Stromal cell of bone marrow (primary cell): ENCODE measurements at places on chromosomes 2 and 18.

DNA sequence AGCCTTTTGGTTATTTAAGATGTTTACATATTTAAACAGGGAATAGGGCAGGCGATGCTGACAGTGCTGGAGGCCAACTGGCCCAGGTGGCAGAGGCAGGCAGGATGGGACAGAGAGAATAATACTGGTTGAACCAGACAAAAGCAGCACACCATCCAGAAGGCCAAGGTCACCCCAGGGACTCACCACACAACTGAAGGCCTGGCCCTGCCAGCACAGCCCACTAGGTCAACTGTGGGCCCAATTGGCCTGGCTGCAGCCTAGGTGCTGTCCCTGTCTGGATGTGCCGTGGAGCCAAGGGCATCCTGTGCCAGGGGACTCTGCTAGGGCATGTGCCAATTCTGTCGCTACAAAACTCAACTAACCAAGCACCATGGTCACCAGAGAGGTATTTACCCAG, 69.2 kb downstream of the RNF152 start:
- DNase-seq, result no peak

- DNase-seq, result no peak
These were observed 1273.6 kb upstream of the SLC39A10 start for GRCh38 chr2:194383401-194383800.

DNA sequence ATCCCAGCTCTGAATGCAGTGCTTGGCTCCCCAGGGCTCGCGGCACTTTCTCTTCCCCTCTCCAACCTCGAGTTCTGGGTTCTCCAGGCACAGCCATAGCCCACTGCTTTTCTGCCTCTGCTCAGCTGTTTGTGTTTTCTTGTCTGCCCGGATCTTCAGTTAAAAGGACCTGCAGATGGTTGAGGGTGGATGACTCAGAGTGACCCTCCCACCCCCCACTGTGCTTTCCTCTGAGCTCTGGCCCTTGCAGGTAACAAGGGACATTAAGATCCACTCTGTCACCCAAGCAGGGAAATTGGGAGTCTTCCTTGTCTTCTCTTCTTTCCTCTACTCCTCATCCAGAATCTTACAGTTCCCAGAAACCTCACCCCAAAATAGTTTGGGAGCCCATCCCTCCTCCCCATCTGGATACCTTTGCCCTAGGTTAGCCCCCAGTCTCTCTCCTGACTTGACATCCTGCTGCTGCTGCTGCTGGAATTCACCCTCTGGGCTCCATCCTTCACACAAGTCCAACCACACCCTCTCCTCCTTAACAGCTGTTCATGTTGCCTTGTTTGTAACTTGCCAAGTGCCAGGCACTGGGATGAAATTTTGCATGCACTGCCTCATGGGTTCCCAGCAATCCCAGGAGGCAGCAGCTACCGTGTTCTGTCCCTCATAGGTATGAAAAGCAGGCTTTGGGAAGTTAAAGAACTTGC, 157.9 kb upstream of the TTC39C start:
- DNase-seq, result no peak

DNA sequence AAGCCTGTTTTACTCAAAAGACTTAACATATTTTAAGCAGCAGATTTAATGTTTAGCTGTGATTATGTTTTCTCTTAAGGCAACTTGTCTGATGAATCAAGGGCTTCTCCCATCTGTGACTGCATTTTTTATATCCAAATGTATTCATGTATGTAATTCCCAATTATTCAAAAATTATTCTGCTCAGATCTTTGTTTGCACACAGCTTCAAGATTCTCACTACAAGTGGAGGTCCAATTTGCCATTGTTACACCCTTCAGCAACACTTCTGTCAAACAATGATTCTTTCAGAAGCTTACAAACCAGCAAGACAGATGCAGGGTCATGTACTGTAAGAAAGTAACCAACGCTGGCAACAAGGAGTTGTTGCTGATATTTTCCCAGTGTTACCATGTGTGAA, 5.9 kb upstream of the LRPPRC start:
- DNase-seq, result no peak

- DNase-seq, result no peak
These were observed 46.2 kb downstream of the ARHGAP28 start for GRCh38 chr18:6775702-6776101.

DNA sequence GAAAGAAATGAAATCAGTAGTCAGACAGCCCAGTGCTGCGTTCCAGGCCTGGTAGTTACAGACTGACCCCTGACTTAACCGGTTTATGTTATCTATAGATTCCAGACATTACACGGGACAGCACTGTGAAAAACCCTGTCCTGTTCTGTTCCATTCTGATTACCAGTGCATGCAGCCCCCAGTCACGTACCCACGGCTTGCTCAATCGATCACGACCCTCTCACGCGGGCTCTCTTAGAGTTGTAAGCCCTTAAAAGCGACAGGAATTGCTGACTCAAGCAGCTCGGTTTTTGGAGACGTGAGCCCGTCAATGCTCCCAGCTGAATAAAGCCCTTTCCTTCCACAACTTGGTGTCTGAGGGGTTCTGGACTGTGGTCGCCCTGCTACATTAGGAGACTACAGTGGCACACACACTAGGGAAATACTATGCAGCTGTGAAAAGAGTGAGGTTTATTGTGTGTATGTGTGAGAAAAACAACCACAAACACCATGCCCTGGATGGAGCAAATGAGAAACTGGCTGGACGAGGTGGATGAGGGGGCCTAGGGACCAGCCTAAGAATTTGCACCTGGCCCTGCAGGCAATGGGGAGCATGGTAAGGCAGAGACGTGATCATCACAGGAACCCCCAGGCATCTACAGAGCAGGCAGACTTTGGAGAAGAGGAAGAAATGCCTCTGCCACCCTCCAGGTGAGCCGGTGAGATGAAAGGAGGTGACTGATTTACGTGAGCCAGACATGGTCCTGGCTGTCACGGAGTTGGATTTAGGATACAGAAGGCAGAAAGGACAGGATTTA, 49.1 kb upstream of the SEMA4C start:
- no peak for DNase-seq

GRCh38 chr2:236047176-236047575, 121.0 kb downstream of the GBX2 start:
- no peak for DNase-seq

- DNase-seq, result no peak
These were observed 148.1 kb downstream of the EML6 start for GRCh38 chr2:54871457-54872107.

DNA sequence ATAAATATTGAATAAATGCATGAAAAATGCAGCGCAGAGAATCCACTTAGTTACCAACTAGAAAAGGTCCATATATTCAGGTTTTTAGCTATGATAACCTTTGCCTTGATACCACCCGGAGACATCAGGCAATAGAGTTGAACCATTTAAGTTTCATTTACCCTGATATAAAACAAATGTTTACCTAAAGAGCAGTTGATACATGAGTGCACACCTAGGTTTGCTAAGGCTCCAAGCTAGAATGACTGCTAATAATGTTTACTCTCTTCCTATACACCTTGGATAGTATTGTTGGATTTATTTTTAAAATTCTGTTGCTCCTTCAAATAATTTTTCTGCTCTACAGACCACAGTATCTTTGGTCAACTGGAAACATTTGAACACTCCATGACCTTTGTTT, 1463.6 kb downstream of the LRP1B start:
- no peak for DNase-seq

- DNase-seq, result peak; percentile 99
These were observed 37.5 kb downstream of the PAX8 start for GRCh38 chr2:113240915-113241911.

DNA sequence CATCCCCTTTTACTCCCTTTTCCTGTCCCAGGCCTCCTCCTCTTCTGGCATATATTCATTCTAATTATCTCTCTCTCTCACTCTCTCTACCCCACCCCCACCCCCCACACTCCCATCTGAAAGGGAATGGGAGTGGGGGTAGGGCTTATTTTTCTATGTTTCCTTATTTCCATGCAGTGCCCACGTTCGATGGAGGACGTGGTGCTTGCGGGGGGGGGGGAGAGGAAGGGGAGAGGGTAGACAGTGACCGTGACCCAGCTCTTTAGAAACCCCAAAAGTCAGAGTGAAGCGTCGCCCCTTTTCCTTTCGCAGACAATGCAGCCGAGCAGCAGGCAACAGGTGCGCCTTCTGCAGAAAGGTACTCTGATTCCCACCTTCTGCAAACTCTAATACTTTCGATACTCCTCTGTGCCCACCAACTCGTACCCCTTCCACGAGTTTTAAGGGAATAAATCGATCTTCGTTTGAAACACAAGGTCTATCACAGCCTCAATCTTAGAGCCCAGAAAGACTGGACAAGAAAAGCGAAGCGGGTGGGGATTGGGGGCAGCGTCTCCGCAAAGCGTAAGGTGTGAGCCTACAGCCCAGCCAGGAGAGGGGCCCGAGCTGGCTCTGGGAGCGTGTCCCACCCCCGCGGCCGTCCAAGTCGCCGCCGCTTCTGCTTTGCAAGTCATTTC, 891 bp upstream of the NR4A2 start:
- DNase-seq, result peak; percentile 42
